Brain (organoid and tissue), 16 donors: ENCODE measurements at places on chromosomes 16 and 17. TPM values are rescaled to one million over a fixed set of nuclear protein-coding genes. Genes with fewer than 3 reads are reported as not detected.

DNA sequence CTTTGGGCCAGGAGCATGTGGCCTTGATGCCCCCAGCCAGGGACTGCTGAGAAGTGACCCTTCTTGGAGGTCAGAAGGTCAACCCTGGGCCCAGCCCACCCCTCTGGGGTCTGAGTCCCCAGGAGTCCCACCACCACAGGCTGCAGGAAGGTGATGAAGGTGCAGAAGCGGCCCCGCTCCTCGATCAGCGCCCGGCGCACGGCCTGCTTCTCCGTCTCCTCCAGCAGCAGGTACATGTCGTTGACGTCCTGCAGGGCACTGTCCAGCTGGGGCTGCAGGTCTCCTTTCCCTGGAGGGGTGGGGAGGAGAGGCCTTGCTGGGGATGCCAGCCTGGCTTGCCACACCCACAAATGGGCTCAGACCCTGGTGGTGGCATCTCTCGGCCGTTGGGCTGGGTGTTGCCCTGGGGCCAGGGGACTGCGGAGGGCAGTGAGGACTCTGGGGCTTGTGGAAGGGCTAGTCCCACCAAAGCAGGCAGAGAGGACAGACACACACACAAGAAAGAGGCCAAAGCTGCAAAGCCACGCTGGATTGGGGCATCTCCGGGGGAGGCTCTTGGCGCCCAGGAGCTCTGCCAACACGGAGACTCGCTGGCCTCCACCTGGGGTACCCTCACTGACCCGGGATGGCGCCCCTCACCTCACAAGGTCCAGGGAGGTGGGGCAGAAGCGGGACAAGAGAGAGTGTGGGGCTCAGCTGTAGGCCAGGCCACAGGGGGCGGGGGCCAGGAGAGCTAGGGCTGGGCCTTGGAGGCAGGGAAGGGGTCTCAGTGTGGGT lies 7.5 kb downstream of the MTSS2 start:
- no peak for DNase-seq

DNA sequence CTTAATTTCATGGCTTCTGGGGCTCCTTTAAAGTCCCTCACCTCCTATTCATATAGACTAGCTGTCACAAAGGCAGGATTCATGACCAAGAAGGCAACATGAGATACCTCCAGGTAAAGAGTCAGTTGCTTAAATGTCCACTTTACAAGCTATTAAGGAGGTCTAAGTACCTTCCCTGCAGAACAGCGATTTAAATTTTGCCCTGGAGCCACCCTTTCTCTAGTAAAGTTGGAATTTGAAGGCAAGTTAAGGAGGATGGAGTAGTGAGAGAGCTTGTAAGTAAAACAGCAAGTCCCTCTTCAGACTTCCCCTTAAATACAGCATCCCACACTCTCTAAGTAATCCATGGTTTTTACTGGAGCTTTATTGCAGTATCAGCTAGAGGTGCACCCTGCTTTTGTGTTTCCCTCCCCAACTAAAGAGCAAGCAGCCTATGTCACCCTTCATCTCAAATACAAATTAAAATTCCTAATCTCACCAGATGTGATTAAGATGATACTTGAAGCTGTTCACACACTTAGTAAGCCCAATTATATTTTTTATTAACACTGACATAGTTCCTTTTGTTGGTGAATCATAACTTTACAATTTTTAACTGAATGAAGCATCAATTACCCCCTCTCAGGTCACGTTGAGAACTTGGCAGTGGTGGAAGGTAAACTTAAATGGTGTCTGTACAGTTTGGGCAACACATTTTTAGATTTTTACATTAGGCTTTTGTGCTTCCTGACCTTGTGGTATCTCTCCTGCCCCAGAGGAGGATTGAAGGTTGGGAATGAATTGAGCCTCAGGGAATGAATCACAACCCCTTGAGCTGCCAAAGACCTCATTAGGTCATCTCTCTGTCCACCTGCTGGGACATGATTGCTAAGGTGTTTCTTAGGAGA lies 108.9 kb downstream of the TANGO6 start:
- DNase-seq, result no peak

GRCh38 chr17:60901806-60902205 lies 224.2 kb downstream of the BCAS3 start:
- no peak for DNase-seq

GRCh38 chr17:80681215-80681614 lies 136.6 kb downstream of the RPTOR start:
- DNase-seq, result no peak

GRCh38 chr16:53219371-53219770 lies 164.6 kb downstream of the CHD9 start:
- no peak for DNase-seq

DNA sequence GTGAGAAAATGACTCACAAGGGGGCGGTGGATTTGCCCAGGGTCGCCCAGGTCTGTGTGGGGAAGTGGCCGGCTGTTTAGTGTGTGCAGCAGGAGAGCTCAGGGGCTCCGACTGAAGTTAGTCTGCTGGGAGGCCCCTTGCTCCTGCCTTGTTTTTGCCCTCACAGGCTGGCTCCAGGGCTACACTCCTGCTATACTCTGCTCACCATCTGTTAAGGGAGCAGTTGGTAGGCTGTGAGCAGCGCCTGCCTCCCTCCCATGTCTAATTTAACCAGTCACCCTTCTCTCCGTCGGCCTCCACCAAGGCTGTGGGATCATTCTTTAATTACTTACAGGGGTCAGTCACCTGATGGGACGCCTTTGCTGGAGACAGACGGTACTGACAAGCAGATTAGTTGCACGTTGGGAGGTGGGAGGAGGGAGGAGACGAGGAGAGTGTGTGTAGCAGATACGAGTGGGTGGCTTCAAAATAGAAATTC lies 35.5 kb downstream of the KSR1 start:
- DNase-seq, result peak; percentile 88

DNA sequence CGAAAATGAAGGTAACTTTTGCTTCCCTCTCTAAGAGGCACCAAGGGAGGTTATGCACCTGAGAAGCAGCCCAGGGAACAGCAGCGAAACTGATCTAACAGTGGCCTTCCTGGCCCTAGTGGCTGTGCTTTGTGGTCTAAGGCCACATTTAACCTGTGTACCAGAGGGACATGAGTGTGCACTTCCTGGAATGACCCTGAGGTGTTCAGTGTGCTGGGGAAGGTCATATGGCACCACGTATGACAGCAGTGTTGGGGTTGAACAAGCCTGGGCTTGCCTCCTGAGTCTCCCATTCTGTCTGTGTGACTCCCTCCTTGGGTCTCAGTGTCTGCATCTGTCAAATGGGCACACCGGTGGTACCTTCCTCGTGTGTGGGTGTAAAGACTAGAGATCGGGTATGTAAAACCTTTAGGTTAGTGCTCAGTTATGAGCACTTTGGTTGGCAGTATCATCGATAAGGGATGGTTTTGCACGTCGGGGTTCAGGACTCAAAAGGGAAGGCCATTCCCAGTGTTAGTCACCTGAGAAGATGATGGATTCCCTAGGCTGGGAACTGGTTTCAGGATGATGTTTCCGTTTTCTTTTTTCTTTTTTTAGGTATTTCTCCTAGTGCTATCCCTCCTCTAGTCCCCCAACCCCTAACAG lies 31.9 kb downstream of the PLCG2 start:
- no peak for DNase-seq

DNA sequence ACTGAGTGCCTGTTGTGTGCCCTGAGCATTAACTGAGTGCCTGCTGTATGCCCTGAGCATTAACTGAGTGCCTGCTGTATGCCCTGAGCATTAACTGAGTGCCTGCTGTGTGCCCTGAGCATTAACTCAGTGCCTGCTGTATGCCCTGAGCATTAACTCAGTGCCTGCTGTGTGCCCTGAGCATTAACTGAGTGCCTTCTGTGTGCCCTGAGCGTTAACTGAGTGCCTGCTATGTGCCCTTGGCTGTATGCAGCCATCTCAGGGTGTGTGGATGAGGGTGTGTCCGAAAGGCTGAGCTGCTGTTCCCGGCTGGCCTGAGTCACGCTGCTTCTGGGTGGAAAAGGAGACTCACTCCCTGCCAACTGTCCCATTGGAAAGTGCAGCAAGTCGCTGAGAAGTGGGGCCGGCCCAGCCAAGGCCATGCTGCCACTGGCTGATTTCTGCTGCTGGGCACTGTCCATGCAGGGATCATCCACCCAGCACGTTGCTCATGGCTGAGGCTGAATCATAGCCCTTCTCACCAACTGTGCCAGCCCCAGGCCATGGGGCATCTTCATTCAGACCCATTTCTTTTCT lies 113.8 kb downstream of the OR1D5 start:
- no peak for DNase-seq

DNA sequence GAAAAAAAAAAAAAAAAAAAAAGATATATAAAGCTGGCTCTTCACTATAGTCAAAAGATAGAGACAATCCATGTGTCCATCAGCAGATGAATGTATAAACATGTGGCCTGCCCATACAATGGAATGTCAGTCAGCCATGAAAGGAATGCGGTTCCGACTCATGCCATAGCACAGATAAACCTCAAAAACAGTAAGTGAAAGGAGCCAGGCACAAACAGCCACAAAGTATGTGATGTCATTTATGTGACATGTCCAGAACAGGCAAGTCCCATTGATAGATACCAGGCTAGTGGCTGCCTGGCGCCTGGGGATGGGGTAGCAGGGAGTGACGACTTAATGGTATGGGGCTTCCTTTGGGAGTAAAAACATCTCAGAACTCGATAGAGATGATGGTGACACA lies 155.7 kb downstream of the CMIP start:
- DNase-seq, result no peak

DNA sequence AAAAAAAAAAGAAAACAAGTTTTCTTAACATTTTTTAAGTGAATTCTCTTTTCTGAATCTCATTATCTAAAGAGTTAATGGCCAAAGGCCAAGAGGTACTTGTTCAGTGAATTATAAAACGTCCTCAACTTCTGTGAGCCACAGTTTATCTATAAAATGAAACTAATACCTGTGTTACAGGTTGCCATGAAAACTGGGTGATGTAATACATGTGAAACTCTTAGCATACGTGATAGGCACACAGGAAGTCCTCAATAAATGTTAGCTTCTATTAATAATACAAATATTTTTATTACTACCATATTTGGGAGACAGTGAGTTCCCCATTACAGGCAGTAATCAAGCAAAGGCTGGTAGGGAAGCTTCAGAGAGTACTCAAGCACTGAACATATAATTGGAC lies 13.5 kb upstream of the INPP5K start:
- DNase-seq, result no peak

- DNase-seq, result no peak
Observed at GRCh38 chr16:75372236-75372856, 61.0 kb downstream of the CFDP1 start.

DNA sequence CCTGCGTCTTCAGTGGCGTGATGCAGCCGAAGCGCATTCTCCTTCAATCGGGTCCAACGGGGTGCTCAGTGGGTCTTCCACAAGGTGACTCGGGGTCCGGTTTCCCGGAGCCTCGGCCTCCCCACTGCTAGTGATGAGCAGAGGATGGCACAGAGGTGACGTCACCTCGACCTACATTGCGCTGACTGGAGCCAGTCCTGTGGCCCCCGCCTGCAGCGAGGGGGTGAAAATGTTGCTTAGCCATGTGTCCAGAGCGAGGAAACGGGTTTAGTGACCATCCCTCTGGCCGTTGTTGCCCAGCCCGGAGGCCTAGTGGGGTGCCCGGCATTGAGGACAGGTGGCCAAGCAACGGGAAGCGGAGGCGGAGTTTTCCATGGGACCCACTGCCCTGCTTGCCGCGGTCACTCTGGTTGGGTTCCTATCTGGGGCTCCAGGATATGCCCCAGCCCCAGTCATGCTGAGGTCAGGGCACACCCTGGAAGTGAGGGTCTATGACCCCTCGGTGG lies 190.6 kb upstream of the CIBAR2 start:
- no peak for DNase-seq

DNA sequence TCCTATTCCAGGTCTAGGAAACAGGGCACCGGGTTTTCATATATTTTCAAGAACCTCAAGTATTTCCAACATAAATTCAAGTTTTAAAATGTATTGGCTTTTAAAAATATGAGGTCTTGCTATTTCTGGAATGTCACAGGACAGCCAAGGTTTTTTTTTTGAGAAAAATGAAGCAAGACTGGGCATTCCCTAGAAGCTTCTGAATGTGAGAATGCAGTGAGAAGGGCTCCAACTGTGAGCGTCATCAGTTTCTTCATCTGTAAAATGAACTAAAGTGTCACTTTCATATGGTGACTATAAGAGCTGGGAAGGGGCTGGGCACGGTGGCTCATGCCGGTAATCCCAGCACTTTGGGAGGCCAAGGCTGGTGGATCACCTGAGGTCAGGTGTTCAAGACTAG lies 455.8 kb upstream of the MAF start:
- DNase-seq, result no peak

DNA sequence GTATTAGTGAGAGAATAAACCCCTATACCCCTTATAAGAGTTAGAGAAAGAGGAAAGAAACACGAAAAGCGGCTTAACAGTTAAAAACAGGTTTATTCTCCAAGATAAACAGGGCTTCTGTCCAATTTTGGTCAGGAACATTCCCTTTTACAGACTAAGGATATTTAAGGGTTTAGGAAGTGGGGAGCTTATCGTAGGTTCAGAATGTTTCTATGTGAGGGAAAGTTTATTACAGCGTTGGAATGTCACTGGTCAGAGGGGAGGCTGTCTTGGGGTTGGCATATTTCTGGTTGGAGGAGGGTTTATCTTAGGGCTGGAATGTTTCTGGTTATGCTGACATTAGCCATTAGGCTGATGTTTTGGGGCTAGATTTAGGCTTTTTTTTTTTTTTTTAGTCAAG lies 34.1 kb upstream of the WWOX start:
- DNase-seq, result no peak

GRCh38 chr16:11354407-11354732 lies 9.1 kb downstream of the RMI2 start:
- DNase-seq, result no peak

DNA sequence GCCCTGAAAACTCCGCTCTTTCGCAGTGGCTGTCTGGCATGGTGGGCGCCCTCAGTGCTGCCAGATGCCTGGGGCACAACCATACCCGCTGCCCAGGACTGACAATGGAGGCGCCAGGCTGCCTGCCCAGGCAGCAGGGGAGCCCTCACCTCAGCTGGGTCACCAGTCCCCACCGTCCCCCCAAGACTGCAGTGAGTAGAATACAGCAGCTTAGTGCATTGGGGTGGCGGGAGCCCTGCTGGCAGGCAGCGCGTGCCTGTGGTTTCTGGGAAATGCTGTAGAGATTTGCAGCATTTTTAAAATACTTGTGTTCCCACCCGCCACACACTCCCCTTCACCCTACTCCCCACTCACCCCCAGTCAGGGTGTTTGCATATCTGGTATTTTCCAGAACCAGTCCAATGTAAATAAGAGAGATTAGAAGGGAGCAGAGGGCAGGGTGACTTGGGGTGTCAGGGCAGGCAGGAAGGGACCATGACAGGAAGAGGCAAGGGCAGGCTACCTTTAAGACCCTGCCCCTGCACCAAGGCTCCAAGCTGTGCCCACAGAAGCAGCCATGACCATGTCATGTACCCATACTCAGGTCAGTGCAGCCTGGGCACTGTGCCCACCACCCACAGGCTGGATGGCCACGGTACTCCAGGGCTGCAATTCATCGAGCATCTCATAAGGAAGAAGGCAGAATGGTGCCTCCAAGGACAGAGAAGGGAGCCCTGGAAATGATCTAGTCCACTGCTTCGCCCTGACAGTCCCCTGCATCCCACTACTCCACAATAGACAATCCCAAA lies 21.5 kb downstream of the MYO18A start:
- no peak for DNase-seq

- no peak for DNase-seq
Observed at GRCh38 chr17:7328840-7329373, at the start of gene NEURL4. TSS of gene NEURL4 (minus strand) at chr17:7329335. CDS start at chr17:7329312, 23 bp downstream.

FN3K gene
- polyA plus RNA-seq, result 99.9 TPM

PTX4 gene
- polyA plus RNA-seq, result not detected

SLC12A3 gene
- not detected for polyA plus RNA-seq

KRT37 gene
- polyA plus RNA-seq, result not detected

RRAD gene
- polyA plus RNA-seq, result 2.1 TPM

SLC43A2 gene
- 22.1 TPM for polyA plus RNA-seq

GNG13 gene
- polyA plus RNA-seq, result 3.6 TPM

ELMO3 gene
- polyA plus RNA-seq, result 6.5 TPM

PAGR1 gene
- 57.0 TPM for polyA plus RNA-seq
